Mesothelial cell of epicardium (in vitro differentiated cells): ENCODE measurements at places on chromosomes 11 and 22.

DNA sequence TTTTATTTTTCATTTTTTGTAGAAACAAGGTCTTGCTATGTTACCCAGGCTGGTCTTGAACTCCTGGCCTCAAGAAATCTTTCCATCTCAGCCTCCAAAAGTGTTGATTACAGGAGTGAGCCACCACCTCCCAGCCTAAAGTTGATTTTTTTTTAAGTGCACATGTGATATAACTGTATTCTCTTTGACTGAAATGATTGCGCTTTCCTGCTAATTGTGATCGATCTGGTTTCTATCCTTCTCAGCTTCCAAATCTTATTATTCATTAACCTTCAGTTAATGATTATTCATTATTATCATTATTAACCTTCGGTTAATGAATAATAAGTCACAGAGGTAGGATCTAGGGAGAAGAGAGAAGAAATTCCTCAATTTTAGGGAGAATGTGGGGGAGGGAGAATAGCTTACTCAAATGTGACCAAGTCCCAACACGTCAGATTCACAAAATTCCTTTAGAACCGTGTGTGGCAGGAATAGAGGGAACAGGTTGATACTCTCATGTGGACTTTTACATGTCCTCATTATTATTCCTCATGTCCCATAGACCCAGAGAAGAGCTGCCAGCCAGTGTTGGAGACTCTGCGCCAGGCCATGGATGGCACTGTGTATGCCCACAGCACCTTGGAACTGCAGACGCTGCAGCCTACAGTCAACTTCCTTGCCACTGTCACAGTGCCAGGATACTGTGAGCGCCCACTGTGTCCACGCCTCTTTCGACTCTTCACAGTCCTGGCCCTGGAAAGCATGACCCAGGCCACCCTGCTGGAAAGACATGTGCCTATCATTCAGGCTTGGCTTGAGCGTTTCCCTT is 47.1 kb downstream of the RRP8 start:
- H3K27ac ChIP-seq: no peak overlapping the region
- H3K36me3 ChIP-seq: peaks cover 1% of the 10 kb centered on the region
- no peak for DNase-seq
- no peaks in the 10 kb centered on the region for H3K4me1 ChIP-seq
- no peaks in the 10 kb centered on the region for H3K27me3 ChIP-seq

GRCh38 chr22:28791841-28792490 is 8.4 kb downstream of the XBP1 start:
- no peak overlapping the region for H3K4me3 ChIP-seq
- DNase-seq: no peak
- H3K36me3 ChIP-seq: peaks cover 30% of the 10 kb centered on the region
- H3K27me3 ChIP-seq: no peaks in the 10 kb centered on the region
- H3K4me1 ChIP-seq: peaks cover 1% of the 10 kb centered on the region
- peak overlapping the region; percentile 72 for H3K27ac ChIP-seq

GRCh38 chr11:77191429-77191822 is 63.4 kb downstream of the MYO7A start:
- peak overlapping the region; percentile 22 for H3K4me3 ChIP-seq
- no peaks in the 10 kb centered on the region for H3K27me3 ChIP-seq
- H3K4me1 ChIP-seq: peaks cover 1% of the 10 kb centered on the region
- H3K27ac ChIP-seq: peak overlapping the region; percentile 69
- no peaks in the 10 kb centered on the region for H3K36me3 ChIP-seq

- DNase-seq: peak; percentile 42
- no peaks in the 10 kb centered on the region for H3K27me3 ChIP-seq
- peaks cover 4% of the 10 kb centered on the region for H3K36me3 ChIP-seq
- peak overlapping the region; percentile 97 for H3K27ac ChIP-seq
Observed at GRCh38 chr11:34050581-34051348, 766 bp upstream of the CAPRIN1 start.

DNA sequence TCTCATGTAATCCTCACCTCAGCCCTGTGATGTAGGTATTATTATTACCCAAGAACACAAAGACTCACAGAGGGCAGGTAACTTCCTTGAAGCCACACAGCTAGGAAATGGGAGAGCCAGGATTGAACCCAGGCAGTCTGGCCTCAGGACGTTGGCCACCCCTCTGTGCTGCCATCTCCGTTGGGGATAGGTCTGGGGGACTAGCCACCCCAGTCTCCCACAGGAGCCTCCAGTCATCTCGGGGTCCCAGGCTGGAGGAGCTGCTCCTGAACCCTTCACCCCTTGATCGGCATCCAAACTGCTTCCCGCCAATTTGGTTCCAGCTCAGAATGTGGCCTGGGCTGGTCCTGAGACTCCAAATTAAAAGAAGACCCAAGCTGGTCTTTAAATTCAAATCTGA is 10.4 kb upstream of the TCF20 start:
- no peaks in the 10 kb centered on the region for H3K36me3 ChIP-seq
- DNase-seq: no peak
- H3K4me3 ChIP-seq: no peak overlapping the region
- peaks cover 14% of the 10 kb centered on the region for H3K4me1 ChIP-seq

DNA sequence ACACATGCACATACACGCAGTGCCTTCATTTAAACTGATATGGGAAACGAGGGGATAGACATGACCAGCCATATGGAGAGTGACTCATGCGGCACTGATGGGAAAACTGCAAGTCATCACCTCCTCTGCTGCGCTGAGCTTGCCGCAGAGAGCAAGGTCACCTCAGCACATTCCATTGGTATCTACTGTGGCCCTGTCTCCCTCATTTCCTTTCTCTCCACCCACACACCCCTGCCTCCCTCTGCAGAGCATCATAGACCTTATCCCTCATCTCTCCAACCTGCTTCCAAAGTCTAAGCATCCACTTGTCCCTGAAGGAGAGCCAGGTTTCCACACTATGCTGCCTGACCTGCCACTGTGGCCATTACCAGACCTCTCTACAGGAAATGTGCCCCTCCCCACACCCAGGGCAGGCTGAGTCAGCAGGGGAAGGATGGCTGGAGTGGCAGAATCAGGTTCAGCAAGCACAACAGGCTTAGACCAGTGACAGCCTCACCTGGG is 116.9 kb upstream of the SNX19 start:
- H3K4me1 ChIP-seq: no peaks in the 10 kb centered on the region
- H3K4me3 ChIP-seq: no peak overlapping the region
- H3K27me3 ChIP-seq: peaks cover 22% of the 10 kb centered on the region
- no peaks in the 10 kb centered on the region for H3K36me3 ChIP-seq
- no peak overlapping the region for H3K27ac ChIP-seq

DNA sequence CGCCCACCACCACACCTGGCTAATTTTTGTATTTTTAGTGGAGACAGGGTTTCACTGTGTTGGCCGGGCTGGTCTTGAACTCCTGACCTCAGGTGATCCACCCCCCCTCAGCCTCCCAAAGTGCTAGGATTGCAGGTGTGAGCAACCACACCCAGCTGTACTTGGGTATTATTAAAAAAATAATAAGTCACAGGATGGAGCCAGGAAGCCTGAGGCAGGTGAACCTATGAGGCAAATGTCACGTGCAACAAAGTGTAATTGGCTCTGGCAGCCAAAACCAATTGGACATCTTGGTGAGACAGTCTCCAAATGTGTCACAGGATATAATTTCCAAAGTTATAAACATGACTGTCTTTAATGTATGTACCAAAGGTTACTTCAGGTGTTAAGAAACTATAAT is 24.0 kb upstream of the MALAT1 start:
- H3K4me3 ChIP-seq: no peak overlapping the region
- H3K36me3 ChIP-seq: no peaks in the 10 kb centered on the region
- no peaks in the 10 kb centered on the region for H3K27me3 ChIP-seq
- no peak for DNase-seq
- peaks cover 31% of the 10 kb centered on the region for H3K4me1 ChIP-seq

DNA sequence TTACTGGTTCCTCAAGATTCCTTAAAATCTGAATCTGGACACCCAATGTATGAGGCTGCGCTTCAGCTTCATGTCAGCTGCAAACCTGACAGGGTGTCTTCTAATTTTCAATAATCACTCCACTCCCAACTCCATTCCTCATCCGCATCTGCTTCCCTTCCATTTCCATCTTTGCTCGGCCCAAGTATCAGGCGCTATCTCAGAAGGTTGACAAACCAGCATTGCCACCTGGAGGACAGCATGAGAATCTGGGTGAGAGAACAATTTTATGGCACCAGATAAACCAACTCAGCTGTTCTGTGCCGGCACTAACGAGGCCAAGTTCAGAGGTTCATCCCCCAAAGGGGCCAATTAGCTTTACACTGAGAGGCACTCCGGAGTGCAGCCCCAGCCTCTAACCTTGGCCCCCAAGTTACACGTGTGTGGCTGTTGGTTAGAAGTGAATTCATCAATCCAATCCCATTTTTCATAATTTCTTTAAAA is 79.1 kb upstream of the LMO2 start:
- no peaks in the 10 kb centered on the region for H3K4me1 ChIP-seq
- DNase-seq: no peak

GRCh38 chr11:114664641-114665040 is 13.7 kb upstream of the NXPE2 start:
- no peaks in the 10 kb centered on the region for H3K36me3 ChIP-seq
- H3K4me1 ChIP-seq: no peaks in the 10 kb centered on the region
- no peak overlapping the region for H3K27ac ChIP-seq

- peaks cover 50% of the 10 kb centered on the region for H3K36me3 ChIP-seq
- DNase-seq: no peak
- no peak overlapping the region for H3K27ac ChIP-seq
- H3K27me3 ChIP-seq: no peaks in the 10 kb centered on the region
- H3K4me3 ChIP-seq: no peak overlapping the region
Observed at GRCh38 chr11:121625777-121626506, 173.2 kb upstream of the SORL1-AS1 start.

DNA sequence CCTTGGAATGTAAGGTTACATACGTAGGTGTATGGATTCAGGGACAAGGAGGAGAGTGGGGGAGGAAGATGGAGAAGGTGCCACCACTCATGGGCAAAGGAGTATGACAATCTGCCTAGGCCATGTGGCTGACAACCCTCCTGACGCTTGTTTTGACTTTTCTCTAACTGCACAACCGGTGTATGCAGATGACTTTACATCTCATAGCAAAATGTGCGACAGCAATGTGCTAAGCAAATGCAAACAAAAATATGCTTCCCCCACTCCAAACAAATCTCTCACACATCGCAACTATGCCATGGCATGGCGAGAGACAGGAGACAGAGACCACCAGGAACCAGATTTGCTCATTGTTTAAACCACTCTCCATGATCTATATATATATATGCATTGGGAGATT is 191.8 kb downstream of the BLID start:
- no peak overlapping the region for H3K4me3 ChIP-seq
- no peaks in the 10 kb centered on the region for H3K36me3 ChIP-seq
- H3K4me1 ChIP-seq: peaks cover 19% of the 10 kb centered on the region
- H3K27ac ChIP-seq: no peak overlapping the region
- no peak for DNase-seq

- H3K27ac ChIP-seq: no peak overlapping the region
- H3K4me3 ChIP-seq: no peak overlapping the region
- H3K27me3 ChIP-seq: no peaks in the 10 kb centered on the region
- H3K4me1 ChIP-seq: peaks cover 4% of the 10 kb centered on the region
Observed at GRCh38 chr22:33869946-33870345, 50.3 kb downstream of the LARGE1 start.

DNA sequence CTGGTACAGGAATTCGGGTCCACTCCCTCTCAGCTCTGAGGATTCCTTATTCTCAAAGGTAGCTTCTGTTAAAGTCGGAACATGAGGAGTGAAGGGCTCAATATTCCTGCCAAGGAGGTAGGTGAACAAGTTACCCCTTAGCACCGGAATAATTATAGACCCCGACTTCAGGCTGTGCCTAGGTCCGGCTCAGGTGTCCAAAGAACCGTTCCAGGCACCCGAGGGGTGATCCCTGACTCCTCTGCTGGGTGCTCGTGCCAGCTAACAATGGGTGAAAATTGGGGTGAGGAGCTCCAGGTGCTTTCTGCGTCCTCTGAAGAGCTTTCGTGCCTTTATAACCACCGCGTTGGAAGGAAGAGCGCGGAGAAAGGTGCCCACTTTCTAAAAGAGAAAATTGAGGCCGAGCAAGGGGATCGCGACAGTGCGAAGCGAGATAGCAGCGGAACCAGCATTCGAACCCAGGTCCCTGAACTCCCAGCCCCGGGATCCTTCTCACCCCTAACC is 393 bp downstream of the CYB561A3 start:
- H3K27me3 ChIP-seq: no peaks in the 10 kb centered on the region
- H3K4me3 ChIP-seq: peak overlapping the region; percentile 93
- H3K27ac ChIP-seq: peak overlapping the region; percentile 98
- peaks cover 5% of the 10 kb centered on the region for H3K36me3 ChIP-seq
- DNase-seq: no peak

DNA sequence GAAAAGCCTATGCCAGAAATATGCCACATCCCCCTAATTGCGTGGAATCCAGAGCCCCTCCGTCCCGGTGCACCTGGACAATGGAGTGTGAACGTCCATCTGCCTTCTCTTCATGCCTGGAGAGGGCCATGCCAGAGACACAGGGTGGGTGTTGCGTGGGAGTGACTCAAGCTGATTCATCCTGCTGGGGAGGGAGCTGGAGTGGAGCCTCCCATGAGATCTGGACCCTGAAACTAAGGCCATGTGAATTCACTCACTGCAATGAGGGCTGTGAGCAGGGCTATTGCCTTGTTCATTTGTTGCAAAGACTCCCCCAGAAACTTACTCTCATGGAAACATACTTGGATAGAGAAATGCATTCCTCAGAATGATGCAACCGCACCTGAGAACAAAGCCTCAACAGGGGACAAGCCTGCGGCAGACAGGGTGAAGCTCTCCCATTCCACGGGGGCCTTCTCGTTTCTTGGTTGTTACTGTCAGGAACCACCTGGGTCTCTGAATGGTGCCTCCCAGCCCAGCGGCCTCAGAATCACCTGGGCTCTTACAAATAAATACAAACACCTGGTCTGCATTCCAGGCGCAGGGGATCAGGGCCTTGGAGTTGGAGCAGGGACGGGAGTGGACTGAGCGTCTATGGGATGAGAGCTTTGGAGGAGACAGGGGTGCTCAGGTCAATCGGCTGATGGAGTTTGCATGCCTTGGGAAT is 1031.2 kb downstream of the BRD1 start:
- DNase-seq: no peak
- H3K4me1 ChIP-seq: peaks cover 4% of the 10 kb centered on the region
- H3K4me3 ChIP-seq: no peak overlapping the region
- H3K36me3 ChIP-seq: no peaks in the 10 kb centered on the region
- H3K27me3 ChIP-seq: peaks cover 4% of the 10 kb centered on the region
- no peak overlapping the region for H3K27ac ChIP-seq

GRCh38 chr11:92457250-92457649 is 232.6 kb downstream of the FAT3 start:
- H3K27me3 ChIP-seq: no peaks in the 10 kb centered on the region
- no peak overlapping the region for H3K4me3 ChIP-seq
- peaks cover 10% of the 10 kb centered on the region for H3K4me1 ChIP-seq
- H3K27ac ChIP-seq: no peak overlapping the region
- no peaks in the 10 kb centered on the region for H3K36me3 ChIP-seq
- no peak for DNase-seq

DNA sequence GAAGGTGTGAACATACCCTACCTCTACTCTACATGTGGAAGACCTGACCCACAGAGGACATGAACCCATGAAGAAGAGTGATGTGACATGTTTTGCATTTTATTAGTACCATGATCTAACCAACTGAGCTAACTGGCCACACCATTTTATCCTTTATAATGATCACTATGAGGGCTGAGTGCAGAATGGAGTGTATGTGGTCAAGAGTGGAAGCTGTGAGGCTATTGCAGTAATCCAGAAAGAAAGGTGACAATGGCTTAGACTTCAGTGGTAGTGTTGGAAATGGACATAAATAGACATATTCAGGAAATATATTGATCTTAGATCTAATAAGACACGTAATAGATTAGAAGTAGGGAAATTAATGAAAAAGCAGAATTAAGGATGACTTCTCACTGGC is 3.8 kb downstream of the SRSF8 start:
- peaks cover 29% of the 10 kb centered on the region for H3K4me1 ChIP-seq
- peaks cover 9% of the 10 kb centered on the region for H3K36me3 ChIP-seq
- H3K27me3 ChIP-seq: no peaks in the 10 kb centered on the region
- no peak overlapping the region for H3K4me3 ChIP-seq
- no peak overlapping the region for H3K27ac ChIP-seq
- DNase-seq: no peak

- H3K4me1 ChIP-seq: no peaks in the 10 kb centered on the region
- peaks cover 14% of the 10 kb centered on the region for H3K27me3 ChIP-seq
Observed at GRCh38 chr11:122597511-122597910, 58.0 kb upstream of the UBASH3B start.
